ENCODE measurements at places on chromosomes 4 and X. TPM values are rescaled to one million over a fixed set of nuclear protein-coding genes. Genes with fewer than 3 reads are reported as not detected.

The TMSB15A gene
- total RNA-seq = 0.81 TPM

The UGT2B10 gene
- 0.09 TPM for total RNA-seq

The COL25A1 gene
- total RNA-seq = not detected

The SUPT20HL2 gene
- not detected for total RNA-seq

The ZCCHC12 gene
- total RNA-seq = 0.21 TPM

The SSX2 gene
- not detected for total RNA-seq

The GRSF1 gene
- total RNA-seq = 81.3 TPM

The ARMCX2 gene
- total RNA-seq = not detected

The ZNF827 gene
- 4.5 TPM for total RNA-seq

The NEUROG2 gene
- total RNA-seq = not detected

The TNIP3 gene
- total RNA-seq = 0.42 TPM

The GUCY1A1 gene
- not detected for total RNA-seq

The RHOXF1 gene
- total RNA-seq = not detected

The USP51 gene
- 0.57 TPM for total RNA-seq

The CYLC1 gene
- not detected for total RNA-seq

The FAM193A gene
- total RNA-seq = 8.5 TPM

The NIPAL1 gene
- total RNA-seq = 0.65 TPM

Measured in A549 treated with GW870086 at 1 μM for 4 hours (cell line).